ENCODE measurements at places on chromosomes 3 and 15.

DNA sequence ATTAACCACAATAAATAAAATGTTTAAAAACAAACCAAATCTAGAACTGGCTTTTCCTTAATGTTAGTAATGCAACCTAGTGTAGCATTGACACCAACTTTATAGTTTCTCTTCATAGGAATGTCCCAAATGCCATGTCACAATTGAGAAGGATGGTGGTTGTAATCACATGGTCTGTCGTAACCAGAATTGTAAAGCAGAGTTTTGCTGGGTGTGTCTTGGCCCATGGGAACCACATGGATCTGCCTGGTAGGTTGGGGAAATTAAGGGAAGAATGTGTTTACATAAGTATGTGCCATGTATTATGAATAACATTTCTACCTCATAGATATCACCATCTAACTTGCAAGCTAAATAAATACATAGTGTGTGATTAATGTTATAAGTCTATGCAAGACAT lies 84.4 kb upstream of the GOLGA6B start:
- DNase-seq, result no peak

DNA sequence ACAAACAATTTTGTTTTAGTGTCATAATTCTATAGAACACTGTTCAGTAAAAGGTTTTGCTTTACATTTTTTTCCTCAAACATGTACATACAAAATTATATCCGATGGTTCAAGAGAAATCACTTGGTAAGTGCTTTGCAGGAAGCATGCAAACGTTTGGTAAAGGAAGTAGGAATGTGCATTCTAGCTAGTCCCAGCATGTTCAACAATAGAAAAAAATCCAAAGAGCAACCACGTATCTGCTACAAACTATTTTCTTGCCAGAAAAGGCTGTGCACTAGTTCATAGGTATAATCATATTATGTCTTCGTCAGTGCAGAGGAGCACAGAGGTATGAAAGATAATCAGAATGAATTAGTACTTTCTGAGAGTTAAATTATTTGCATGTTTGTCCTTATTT lies 58.0 kb downstream of the GPR160 start:
- no peak for DNase-seq

DNA sequence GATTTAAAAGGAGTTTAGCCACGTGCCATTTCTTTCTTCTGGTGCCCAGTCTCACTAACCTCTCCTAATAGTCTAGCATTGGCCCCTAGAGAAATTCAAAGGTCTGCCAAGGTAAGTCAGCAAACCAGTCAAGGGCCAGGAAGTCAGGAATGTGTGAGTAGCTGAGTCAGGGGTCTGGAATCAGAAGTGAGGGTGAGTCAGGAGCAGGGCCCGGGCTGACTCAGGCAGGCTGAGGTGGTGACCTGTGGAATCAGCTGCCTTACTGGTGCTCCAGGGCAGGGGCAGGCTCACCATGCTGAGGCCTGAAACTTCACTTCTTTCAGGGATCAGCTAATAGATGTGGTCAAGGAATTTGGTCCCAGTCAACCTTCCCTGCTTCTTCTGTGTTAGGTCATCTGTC lies 105.8 kb upstream of the MYZAP start:
- no peak for DNase-seq

DNA sequence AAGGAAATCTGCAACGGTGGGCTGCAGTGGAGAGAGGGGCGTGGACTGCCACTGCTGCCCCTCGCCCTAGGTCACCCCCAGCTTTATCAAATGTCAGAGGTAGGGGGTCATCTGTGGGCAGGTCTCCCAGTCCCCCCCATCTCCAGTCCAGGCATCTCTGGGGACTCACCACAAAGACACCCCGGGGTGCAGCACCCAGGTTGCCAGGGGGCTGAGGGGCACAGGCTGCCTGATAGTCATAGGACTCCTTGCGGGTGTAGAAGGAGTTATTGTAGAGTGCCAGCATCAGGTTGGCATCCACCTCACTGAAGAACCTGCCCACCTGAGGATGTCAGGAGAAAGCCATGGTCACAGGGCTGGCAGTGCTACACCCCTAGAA lies 6.5 kb upstream of the TMEM115 start:
- DNase-seq, result no peak

DNA sequence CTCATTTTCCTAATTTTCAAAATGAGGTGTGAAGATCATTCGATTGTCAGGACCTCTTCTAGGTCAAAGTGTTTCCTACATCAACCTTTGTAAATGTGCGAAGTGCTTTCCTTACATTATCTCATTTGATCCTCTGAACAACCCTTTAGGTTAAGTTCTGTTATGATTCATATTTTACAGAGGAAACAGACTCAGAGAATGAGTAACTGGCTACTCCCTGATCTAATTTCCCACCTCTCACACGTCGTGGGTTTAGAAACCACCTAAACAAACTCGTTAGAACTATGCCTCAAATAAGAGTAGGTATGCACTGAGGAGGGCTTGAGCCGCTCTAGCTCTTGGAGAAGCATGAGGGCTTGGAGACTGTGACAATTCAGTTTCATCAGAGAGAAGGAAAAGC lies 148.6 kb downstream of the CD47 start:
- DNase-seq, result no peak

DNA sequence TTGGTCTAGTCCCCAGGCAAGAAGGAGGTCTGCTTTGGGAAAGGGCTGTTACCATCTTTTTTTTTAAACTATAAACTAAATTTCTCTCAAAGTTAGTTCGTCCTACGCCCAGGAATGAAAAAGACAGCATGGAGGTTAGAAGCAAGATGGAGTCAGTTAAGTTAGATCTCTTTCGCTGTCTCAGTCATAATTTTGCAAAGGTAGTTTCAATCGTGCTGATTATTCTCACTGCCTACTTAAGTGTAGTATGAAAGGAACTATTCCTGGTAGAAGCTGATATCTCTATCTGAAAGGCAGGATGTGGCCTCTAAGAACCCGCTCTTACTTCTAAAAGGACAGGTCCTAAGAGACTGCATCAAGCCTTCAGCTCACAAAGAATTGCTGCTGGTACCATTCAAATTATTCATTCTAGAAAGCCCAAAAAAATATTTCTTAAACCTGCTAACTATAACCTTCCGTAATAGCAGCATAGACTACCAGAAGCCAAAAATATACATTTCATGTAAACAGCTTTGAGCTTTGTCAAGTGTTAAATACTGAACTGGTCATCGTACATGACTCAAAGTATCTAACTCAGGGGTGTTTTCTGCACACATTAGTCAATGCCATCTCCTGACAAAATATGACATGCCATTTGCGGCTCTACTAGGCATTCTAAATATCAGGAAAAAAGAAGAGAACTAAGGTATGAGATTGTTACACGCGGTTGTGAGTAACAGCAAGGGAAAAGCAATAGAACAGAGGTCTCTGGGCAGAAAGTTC lies 96.0 kb upstream of the CCDC80 start:
- DNase-seq, result no peak

- peak; percentile 73 for DNase-seq
These were observed 32.9 kb downstream of the PSTPIP1 start for GRCh38 chr15:77027697-77028450.

DNA sequence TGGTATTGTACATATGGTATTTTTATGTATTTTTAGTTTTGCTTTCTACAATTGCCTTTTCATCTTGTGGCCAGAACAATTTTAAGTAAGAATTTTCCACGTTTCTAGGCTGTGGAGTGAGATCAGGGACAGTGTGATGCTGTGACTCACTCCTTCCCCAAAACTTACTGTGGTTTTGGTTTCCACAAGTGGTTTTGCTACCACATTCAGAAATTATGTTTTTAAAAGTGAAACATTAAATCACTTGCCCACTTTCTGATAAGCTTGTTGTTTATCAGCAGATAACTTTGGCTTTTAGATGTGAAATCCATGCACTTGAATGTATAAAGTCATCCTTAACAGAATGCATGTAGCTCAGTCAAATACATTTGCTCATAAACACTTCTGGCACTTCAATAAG lies 192.2 kb upstream of the THRB start:
- DNase-seq, result no peak

- no peak for DNase-seq
These were observed 37.7 kb upstream of the NAALADL2 start for GRCh38 chr3:174821477-174821876.

GRCh38 chr3:11601446-11602238 lies 42.1 kb downstream of the VGLL4 start:
- DNase-seq, result no peak

DNA sequence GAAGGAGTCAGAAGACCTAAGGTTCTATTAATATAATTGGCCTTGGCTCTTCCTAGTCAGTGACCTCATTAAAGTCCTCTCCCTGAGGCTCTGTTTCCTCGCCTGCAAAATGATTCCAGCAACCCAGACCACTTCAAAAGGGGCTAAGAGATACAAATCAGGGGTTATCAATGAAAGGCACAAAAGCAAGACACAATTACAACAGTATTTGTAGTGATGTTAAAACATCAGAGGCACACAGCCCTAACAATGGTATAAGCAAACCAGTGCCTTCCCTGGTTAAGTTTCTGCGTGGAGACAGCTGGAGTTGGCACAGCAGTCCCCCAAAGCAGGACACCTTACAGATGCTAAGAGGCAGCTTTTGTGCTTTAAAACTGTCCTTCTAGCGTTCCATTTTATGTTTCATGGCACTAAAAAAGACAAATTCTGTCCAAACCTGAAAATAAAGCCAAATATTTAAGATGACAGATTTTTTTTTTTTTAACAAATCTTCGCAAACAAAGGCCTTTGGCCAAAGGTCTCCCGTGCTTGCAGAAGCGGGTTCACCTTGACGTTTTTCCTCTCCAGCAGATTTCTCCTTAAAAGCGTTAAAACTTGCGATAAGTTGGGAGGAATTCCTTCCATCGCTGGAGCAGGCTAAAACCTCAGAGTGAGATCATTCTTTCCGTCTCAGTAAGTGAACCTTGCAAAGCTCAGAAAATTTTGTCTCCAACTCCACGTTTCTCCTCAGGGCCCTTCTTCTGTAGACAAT lies 999 bp downstream of the ZNF280D start:
- peak; percentile 55 for DNase-seq

DNA sequence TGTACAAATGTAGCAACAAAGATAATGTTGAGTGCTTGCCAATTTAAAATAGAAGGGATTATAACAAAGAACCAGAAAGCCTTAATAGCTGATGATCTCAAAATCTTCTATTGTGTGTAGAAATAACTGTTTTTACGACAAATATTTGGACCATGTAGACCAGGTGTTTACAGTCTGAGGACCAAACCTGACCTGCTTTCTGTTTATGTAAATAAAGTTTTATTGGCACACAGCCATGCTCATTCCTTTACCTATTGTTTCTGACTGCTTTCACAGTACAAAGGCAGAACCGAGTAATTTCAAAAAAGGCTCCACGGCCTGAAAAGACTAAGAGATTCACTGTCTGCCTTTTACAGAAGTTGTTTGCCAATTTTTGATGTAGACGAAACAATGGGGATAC lies 91.8 kb downstream of the GOLIM4 start:
- no peak for DNase-seq

GRCh38 chr3:4376499-4376898 lies 73.3 kb downstream of the SETMAR start:
- no peak for DNase-seq

DNA sequence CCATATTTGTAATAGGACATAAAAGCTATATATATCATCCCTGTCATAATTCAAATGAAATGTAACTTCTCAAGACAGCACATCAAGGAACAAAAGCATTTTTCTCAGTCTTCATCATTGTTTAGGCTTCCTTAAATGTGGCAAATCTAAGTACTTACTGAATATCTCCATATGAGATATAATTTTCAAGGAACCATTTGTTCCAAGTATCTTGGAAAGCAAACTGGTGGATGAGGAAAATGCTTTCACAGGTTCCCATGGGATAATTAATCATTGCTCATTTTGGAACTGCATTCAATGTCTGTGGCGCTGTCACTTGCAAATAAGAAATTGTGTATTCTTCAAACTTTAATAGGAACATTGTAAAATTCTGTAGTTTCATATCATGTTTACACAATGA lies 52.6 kb upstream of the ZNF385D start:
- no peak for DNase-seq

GRCh38 chr15:51359981-51360380 lies 18.5 kb downstream of the GLDN start:
- DNase-seq, result no peak

- DNase-seq, result no peak
These were observed 1037.0 kb upstream of the CFAP20DC start for GRCh38 chr3:60086811-60087210.

DNA sequence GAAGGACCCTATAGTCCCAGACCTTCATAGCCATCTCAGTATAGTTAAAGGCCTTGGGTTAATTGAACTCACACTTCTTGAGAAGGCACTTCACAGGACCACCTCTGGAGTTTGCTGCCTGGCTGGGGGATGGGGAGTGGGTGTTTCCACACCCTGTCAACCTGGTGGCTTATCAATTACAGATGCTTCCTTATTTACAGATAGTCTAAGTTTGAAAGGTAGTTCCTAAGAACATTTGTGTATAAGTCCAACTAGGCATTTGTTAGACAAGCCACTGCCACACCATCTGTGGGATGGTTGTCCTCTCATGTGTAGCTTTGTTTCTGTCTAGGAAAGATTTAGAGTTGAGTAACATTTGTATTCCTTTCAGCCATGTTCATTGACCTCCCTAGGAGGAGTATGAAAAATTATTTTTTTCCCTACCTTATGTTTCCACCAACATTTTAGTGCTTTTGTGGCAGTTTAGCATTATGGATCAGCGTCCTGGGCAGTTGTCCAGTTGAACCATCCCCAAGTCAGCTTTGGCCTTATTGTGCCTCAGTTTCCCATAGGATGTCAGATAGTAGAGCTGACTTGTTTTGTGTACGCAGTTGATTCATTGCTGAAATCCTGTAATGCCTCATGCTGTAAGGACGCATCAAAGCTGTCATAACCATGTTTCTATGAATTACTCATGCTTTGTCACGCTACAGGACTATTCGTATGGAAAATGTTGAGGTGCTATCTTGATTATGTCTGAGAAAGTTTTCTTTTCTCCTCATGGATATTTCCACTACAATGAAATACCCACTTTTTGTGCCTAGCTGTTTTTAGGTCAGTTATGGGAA lies 21.2 kb upstream of the SIAH2 start:
- DNase-seq, result no peak

DNA sequence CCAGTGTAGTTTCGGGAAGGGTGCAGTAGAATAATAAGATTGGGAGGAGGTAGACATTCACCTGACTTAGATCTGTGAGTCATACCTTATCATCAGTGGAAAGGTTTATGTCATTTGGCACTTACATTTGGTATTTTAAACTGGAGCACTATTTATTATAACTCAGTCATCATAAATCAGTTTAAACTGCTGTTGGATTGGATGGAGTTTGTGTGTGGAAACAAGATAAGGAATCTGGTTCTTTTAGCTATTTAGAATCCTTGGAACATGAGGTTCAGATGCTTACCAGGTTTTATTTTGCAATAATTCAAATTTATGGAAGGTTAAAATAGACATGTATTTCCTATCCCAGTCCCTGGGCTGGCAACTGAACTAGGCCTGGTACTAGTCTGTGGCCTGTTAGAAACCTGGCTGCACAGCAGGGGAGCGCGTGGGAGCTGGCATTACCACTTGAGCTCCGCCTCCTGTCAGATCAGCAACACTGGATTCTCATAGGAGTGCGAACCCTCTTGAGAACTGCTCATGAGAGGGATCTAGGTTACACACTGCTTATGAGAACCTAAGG lies 34.5 kb downstream of the ZFAND6 start:
- no peak for DNase-seq

GRCh38 chr3:138374573-138375134 lies 26.3 kb downstream of the MRAS start:
- no peak for DNase-seq

Measured in kidney (tissue), 22 donors.